Activated naive CD8-positive, alpha-beta T cell treated with anti-CD3 and anti-CD28 coated beads, Interleukin-2, amount 10 ng/mL, durations not matched to agents 7 days and 5 days (primary cell): ENCODE measurements at places on chromosomes 7 and 10.

- no peak for DNase-seq
Measured at GRCh38 chr10:132265890-132266496, 41.8 kb downstream of the STK32C start.

DNA sequence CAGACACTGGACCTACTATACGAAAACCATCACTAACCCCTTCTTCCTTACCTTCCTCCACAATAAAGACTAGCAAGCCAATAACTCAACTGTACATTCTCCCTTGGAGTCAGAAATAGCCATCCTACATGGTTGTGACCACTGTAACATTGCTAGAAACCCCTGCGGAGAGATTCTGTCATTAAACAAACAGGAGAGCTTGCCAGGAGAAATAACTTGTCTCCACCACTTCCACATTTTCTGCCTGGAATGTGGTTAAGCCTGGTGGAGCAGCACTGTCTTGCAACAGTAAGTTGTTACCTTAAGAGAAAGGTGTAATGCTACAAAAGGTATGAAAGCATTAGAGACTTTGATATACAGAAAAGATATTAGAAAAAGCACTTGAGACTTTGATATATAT, 45.8 kb downstream of the THSD7A start:
- DNase-seq: no peak

GRCh38 chr10:35889971-35890675, 248.0 kb upstream of the FZD8 start:
- DNase-seq: no peak

- DNase-seq: no peak
Measured at GRCh38 chr10:34428501-34428900, 386.6 kb downstream of the PARD3 start.

DNA sequence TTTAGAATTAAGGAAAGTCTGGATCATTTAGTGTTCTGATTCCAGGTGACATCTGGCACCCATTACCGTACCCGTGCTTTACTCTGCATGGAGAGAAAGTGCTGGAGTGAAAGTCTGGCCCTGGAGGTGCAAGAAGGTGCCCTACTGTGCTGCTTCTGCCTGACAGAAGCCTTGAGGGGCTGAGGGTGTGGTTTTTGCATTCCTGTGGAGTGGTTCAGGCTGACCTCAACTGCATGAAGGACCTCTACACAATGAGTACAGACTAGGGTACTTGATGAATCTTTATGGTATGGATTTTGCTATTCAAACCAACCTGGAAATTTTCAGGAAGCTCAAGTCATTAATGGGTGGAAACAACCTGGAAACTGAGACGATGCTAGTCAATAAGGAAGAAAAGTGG, 45.1 kb upstream of the GSAP start:
- no peak for DNase-seq

- no peak for DNase-seq
Measured at GRCh38 chr7:27478084-27478483, 184.6 kb downstream of the HIBADH start.

DNA sequence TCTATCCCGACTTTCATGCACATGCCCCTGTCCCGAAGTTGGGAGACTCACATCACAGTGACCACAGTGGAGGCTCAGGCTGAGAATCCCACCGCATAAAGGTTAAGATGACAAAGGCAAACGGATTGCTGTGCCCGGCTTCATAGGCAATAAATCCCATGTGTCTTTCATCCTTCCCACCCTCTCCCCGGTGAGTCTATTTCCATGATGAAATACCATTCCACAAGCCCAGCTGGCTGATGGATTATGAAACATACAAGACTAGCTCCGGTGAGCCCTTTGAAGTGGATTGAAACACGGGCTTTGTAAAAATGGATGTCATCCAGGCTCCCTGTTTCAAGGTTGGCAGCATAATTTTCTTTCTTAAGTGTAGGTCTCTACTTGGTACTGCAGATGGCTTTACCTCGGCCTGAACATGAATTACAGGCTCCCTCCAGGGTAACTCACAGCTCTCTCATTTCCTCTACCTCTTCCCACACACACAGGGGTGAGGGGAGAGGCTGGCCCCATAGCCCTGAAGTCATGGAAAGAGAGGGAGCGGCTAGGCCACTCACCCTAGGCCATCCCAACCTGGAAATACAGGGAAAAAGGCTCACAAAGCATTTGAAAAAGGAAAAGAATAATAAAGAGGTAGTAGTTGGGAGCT, 92.0 kb upstream of the CALN1 start:
- DNase-seq: no peak

DNA sequence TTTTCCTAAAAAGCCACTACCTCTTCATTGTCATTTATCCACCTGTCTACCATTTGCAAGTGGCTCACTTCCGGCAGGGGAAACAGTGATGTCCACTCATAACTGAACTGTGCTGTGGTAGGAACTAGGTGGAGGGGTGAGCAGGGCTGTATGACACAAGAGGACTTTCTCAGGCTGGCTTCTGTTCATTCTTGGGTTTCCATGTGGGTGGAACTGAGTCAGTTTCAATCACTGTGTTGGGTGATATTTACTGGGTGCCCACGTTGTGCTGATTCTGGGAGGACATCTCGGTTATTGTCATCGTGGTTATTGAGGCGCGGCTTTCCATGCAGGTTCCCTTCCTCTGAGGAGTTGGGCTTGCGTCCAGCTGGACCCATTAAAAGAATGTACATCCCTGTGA, 38.8 kb downstream of the RAMP3 start:
- DNase-seq: no peak

DNA sequence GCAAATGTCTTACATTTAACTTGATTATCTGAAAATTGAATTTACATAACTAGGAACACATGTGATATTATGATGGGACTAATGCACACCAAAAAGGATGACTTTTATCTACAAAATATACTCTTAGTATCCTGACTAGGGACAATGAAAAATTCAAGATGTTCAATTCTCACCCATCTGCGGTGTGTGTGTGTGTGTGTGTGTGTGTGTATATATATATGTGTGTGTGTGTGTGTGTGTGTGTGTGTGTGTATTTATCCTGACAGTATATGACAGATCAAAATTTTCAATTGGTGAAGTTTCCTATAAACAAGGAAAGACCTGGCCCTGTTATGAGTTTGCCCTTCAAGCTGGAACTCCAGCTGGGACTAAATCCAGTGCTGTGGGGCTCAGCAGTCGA, 40.3 kb upstream of the MET start:
- no peak for DNase-seq

GRCh38 chr7:135729230-135729629, 1.2 kb upstream of the SLC13A4 start:
- no peak for DNase-seq

DNA sequence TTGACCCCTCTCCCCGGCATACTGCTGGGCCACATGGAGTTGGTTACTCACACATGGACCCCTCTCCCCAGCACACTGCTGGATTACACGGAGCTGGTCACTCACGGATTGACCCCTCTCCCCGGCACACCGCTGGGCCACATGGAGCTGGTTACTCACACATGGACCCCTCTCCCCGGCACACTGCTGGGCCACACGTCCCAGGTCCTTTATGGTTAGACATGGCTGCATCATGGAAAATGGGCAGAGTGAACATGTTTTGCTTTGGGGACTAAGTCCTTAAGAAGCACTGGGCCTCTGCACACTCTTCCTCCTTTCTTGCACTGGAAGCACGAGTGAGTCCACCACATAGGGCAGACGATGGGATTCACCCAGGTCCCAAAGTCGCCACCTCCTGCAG, 102.1 kb upstream of the SHH start:
- no peak for DNase-seq

- no peak for DNase-seq
Measured at GRCh38 chr10:122475591-122476332, 14.4 kb downstream of the HTRA1 start.

- no peak for DNase-seq
Measured at GRCh38 chr7:42234736-42235135, 2.3 kb downstream of the GLI3 start.

DNA sequence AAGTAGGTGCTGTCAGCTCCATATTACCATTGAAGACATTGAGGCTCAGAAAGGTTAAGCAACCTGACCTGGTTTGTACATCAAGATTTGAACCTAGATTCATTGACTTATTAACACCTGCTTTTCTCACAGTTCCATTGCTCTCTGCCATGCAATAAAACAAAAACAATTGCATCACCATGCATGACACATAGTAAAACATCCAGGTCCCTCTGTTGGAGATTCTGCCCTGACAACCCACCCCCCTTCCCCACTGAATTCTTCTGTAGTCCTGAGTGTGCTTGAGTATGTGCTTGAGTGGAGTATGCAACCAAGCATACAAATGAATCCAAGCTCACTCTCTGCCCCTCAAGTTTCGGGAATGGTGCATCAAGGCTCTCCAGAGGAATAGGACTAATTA, 6.0 kb upstream of the LMBR1 start:
- no peak for DNase-seq

DNA sequence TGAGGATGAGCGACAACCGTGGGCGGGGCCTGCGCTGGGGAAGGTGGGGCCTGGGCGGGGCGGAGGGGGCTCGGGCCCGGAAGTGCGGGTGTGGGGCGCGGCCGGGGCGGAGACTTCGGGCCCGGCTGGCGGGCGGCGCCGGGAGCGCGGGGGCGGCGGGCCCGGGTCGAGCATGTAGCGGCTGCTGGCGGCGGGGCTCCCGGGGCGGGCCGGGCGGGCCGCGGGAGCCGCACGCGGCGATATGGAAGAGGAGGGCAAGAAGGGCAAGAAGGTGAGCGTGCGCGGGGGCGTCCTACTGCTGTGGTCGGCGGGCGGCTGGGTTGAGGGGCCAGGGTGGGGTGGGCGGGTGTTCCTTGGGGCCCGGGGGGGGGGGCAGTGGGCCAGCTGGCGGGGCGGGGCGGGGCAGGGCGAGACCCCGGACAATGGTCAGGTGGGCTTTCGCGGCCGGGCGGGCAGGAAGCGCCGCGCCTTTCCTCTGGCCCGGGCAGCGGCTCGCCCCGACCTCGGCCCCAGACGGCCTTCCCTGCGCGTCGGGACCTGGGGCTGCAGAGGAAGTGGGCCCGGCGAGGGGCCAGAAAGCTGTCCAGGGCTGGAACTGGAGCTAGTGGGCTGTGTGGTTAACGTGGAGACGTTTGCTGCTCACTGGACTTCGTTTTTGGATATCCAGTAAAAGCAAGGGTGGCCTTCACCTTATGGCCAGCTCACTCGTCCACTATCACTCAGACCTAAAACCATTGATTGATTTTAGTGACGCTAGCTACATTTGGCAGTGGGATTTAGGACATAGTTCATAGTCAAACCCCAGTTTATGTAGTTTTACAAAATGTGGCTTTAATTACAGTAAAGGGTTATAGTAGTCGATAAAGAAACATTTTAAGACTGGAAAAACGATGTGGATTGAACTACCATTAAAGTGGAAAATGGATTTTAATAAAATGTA, at the start of gene CCM2:
TSS of gene CCM2 (plus strand) at position 109 of the 940 bp plus-strand sequence. CDS start at position 242, 133 bp downstream.
- DNase-seq: no peak

GRCh38 chr7:132183781-132184380, 392.4 kb downstream of the PLXNA4 start:
- DNase-seq: no peak

GRCh38 chr10:116654816-116655215, 34.1 kb downstream of the PNLIPRP2 start:
- DNase-seq: no peak
